ENCODE measurements at places on chromosomes 5 and 9.

GRCh38 chr5:107456281-107456715 lies 214.4 kb downstream of the EFNA5 start:
- DNase-seq = no peak

- DNase-seq = no peak
These were observed 1.1 kb downstream of the SLCO4C1 start for GRCh38 chr5:102294886-102295395.

GRCh38 chr5:18744441-18744840 lies 1110.2 kb downstream of the TAF11L14 start:
- DNase-seq = peak; percentile 7

DNA sequence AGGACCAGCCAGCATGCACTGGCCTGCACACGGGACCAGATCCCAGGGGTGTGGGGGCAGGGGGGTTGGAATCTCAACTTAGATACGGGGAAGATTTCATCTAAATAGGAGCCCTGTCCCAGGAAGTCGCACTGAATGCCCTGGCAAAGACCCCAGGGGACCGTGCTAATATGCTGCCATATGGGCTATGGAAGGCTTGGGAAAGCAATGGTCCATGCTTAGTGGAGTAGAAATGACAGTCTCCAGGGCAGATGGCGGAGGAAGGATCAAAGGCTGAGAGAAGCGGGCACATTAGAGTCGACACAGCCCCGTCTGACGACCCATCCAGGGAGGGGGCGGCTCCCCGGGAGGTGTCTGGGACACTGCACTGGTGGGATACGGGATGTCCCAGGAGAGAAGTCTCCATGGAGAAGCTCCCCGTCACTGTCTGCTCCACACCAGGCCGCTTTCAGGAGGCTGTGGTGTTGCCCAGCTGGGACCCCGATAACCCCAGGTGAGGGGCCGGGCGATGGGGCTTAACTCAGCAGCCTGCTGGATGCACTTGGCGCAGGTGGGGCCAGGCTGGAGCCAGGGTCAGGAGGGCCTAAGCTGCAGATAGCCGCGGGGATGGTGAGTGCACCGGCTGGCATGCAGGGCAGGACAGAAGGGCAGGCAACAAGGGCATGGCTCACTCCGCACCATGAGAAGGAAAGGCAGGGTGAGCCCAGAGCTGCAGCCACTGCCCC lies 377.7 kb upstream of the IRX1 start:
- no peak for DNase-seq

- DNase-seq = no peak
These were observed 51.4 kb downstream of the APBA1 start for GRCh38 chr9:69620731-69621130.

DNA sequence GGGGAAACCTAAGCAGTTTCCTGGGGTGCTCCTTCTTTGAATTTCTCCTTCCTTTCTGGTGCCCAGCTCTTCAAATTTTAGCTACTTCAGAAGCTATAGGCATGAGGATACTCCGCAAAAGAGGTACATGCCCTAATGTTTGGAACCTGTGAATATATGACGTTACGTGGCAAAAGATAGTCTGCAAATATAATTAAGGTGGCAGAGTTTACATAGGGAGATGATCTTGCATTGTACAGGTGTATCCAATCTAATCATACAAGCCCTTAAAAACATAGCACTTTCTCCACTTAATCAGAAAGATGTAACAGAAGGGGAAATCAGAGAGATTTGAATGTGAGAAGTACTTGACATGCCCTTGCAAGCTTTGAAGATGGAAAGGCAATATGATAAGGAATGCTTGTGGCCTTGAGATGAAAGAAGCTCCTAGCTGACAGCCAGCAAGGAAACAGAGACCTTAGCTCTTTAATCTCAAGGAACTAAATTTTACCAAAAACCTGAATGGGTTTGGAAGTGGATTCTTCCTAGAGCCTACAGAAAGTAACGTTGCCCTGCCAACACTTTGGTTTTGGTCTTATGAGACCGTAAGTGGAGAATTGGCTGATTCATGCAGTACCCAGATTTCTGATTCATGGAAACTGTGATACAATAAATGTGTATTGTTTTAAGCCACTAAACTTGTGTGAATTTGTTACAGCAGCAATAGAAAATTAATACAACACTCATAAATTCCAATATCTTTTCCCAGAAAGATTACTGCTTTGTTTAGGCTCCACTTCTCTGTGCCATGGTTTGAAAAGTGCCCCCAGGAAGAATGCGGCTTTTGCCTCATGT lies 268.4 kb downstream of the FAM170A start:
- no peak for DNase-seq

DNA sequence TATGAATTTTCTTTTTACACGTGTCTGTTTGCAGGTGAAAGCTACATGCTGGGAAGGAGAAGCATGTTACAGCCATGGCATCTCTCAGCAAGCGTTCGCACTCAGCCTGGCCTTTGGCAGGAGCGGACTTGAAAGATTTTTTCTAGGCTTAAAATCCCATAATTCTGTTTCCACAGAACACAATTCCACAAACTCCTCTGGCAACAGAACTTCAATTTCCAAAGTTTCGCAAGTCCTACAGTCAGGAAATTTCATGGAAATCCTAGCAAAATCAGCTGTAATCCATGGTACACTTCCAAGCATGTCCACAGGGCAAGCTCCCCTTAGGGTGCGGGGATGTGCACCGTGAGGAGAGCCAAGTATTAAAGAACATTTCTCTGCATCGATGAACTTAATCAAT lies 35.9 kb downstream of the SUB1 start:
- DNase-seq = no peak

DNA sequence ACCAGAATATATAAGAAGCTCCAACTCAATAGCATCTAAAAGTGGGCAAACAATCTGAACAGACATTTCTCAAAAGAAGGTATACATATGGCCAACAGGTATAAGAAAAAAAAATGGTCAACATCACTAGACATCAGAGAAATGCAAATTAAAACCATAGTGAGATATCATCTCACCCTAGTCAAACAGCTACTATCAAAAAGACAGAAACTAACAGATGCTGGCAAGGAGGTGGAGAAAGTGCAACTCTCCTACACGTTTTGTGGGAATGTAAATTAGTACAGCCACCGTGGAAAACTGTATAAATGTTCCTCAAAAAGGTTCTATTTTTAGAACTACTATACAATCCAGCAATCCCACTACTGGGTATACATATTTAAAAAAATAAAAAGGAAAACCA lies 199.9 kb upstream of the SMC2 start:
- DNase-seq = no peak

DNA sequence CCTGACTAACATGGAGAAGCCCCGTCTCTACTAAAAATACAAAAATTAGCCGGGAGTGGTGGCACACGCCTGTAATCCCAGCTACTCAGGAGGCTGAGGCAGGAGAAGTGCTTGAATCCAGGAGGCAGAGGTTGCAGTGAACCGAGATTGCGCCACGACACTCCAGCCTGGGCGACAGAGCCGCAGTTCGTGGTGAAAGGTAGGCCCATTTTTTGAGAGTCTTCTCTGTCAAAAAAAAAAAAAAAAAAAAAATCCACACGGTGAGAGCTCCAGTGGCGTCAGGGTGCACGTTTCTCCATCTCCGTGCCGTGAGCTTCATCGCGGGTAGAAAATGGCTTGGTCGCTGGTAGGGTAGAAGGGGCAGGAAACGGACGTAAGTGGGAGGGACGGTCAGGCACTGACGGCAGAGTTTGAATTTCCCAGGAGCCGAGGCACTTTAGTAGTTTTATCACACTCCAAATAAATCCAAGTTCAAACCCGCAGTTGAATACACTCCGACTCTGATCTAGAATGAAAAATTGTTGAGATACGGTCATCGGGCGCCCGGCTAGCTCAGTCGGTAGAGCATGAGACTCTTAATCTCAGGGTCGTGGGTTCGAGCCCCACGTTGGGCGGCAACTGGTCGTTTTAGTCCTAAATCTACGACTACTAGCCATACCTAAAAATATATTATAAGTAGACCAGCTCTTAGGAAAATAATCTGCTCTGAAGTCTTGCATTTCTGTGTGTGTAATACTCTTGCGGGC lies 2.4 kb upstream of the TRIM7 start:
- peak; percentile 95 for DNase-seq

DNA sequence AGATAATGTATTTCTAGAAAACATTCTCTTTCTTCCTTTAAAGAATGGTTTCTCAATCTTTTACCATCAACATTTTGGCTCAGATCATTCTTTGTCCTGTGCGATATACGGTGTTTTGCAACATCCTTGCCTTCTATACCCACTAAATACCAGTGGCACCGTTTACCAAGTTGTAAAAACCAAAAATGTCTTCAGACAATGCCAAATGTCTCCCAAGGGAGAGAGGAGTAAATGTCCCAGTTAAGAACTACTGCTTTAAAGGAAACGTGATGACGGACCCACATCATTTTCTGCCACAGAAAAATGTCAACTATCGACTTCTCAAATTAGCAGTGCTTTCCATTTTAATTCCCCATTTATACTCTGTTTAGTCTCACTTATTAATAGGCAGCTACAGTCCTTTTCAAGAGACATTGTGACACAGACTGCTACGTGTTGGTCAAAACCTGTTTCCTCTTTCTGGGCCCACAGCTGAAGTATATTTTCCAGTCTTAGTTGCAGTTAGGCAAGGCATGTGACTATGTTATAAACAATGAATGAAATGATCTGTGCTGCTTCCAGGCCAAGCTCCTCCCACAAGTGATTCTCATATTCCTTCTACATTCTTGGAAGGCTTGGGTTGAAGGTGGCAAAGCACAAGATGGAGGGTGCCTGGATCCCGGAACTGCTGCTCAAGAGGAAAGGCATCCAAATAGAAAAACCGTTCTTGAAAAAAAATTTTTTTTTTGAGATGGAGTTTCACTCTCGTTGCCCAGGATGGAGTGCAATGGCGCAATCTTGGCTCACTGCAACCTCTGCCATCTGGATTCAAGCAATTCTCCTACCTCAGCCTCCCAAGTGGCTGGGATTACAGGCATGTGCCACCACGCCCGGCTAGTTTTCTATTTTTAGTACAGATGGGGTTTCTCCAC lies 8.8 kb downstream of the PRXL2C start:
- peak; percentile 20 for DNase-seq

- DNase-seq = no peak
These were observed 49.0 kb downstream of the ADAMTS2 start for GRCh38 chr5:179296150-179296821.

DNA sequence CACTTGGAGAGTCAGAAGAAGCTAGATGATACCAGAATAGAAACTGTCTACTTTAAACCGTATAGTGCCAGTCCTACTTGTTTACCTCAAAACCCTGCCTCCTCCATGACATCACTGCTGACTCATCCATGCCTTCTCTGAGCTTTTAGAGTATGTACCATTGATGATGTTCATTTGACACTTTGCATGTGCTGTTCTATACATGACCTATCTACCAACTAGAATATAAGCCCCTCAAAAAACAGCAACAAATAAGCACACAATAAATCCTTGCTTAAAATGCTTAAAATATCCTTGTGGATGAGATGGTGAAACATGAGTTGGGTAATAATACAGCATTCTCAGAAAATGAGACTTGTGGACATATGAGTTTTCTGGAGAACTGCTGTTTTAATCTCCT lies 2.6 kb downstream of the CTNNAL1 start:
- DNase-seq = peak; percentile 72

DNA sequence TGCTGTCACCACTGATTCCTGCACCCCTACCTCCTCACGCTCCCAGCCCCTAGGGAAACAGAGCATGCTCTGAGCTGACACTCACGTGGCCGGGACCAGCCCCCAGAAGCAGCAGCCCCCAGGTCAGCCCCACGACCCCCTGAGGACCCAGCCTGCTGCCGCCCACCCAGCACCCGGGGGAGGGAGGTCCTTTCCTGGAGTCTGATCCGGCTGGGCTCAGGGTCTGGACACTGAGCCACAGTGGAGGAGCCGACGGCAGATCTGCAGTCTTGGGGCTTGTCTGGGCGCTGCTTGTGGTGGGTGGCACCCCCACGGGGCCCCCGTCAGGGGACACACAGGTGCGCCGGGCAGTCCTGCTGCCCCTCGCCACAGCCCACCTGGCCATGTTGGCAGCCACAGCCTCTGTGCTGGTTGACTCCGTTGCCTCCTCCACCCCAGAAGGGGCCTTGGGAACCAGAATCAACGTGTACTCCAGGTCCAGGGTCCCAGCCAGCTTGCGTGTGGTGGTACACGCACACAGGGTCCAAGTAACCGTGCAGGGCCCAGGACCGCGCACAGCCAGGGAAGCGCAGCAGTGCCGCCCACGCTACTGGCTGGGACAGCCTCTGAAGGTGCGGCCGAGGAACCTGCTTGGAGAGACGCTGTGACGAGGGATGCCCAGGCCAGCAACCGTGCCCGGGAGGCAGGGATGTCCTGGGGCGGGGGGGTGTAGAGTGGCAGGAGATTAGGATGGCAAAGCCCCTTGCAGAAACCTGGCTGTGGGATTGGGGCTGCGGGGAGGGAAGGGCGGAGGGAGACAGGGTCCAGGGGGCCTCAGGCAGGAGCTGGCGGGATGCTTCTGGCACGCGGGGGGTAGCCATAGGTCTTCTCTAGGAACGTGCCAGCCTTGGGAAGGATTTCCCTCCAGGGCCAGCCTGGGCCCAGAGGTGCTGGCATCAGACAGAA lies 3.5 kb downstream of the DNLZ start:
- no peak for DNase-seq

DNA sequence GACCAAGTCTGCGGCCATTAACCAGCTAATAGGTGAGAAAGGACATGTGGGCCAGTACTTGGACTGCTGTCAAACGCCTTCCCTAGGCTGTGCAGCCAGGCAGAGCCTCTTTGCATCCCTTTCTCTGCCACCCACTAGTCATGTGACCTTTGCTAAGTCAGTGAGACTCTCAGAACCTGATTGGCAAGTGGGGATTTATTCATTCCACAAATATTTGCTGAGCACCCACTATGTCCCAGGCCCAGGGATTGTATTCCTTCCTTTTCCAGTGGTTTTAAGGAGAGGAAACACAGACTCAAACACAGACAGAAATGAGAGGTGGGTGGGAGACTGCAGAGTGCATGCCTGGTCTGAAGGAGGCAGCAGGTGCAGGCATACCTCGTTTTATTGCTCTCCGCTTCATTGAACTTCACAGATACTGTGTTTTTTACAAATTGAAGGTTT lies 71.6 kb upstream of the GALNT10 start:
- no peak for DNase-seq
